ENCODE measurements at places on chromosomes 5 and 9.

DNA sequence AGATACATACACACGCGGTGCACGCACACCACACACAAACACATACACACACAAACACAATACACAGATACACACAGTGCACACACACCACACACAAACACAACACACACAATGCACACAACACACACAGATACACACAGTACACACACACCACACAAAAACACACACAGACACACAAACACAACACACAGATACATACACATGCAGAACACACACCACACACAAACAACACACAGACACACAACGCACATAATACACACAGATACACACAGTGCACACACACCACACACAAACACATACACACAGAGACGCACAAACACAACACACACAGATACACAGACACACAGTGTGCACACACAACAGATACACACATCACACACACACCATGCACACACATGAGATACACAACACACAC, 5.9 kb upstream of the CCDC187 start:
- DNase-seq: no peak

GRCh38 chr5:172541099-172541772, 86.9 kb upstream of the SH3PXD2B start:
- no peak for DNase-seq

DNA sequence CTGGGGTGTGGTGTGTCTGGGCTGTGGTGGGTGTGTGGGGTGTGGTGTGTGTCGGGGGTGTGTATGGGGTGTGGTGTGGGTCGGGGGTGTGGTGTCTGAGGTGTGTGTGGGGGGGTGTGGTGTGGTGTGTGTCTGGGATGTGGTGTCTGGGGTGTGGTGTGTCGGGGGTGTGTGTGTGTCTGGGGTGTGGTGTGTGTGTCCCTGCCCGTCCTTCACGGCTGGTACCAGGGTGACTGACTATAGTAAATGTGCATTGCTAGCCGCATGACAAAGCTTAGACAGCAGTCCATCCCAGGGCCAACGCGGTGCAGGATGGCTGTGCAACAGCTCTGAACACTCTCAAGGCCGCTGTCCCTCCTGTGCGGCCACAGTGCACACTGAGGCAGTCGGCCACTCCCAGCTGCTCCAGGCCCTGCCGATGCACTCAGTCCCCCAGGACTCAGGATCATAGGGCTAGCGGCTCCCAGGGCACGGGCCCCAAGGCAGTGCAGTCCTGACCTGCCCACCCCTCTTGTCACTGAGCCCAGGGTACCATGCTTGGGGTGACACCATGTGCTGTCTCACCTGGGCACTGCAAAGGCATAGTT, 54.0 kb downstream of the SECISBP2 start:
- DNase-seq: no peak

DNA sequence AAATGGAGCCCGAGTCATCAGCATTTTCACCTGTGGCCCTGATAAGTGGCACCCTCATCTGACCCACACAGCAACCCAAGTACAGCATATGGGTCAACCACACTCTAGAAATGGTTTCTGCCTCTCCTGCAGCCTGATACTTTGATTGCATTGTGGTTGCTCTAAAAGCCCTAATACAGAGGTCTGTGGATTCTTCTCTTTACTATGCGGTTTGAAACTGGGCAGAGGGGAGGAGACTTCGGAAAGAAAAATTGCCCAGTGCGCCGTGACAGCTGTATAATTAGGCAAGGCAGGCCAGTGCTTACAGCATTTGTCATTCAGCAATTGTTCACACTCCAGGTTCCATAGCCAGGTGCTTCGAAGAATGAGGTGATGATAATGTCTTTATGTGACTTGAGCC, 361.0 kb downstream of the NFIB start:
- DNase-seq: no peak

- peak; percentile 49 for DNase-seq
These were observed 60.5 kb downstream of the SIL1 start for GRCh38 chr5:139137697-139138096.

- no peak for DNase-seq
These were observed 220.9 kb downstream of the PAX5 start for GRCh38 chr9:36813154-36813553.
